ENCODE measurements at places on chromosomes 7 and 10. TPM values are rescaled to one million over a fixed set of nuclear protein-coding genes. Genes with fewer than 3 reads are reported as not detected.
A peak's percentile ranks its signal among the peaks of the same experiment; 100 is the strongest.

GRCh38 chr10:66804962-66805361 lies 120.9 kb upstream of the LRRTM3 start:
- no peak for DNase-seq

GRCh38 chr10:88991161-88991898 lies 732 bp downstream of the FAS start:
- peak; percentile 33 for DNase-seq

- DNase-seq = no peak
These were observed 303.0 kb downstream of the MDFIC start for GRCh38 chr7:115224922-115225321.

Gene AKR1E2
- 2.0 TPM for total RNA-seq

Gene TRIM50
- total RNA-seq = not detected
